ENCODE measurements at places on chromosomes 2 and 18. TPM values are rescaled to one million over a fixed set of nuclear protein-coding genes. Genes with fewer than 3 reads are reported as not detected.

Gene MEX3C
- 81.3 TPM for total RNA-seq

Gene MAP2
- total RNA-seq: 10.5 TPM

Gene PECR
- 8.0 TPM for total RNA-seq

Gene ANO7
- 0.50 TPM for total RNA-seq
